ENCODE measurements at places on chromosomes 16 and 17.

GRCh38 chr16:9176547-9177418 is 85.3 kb downstream of the HAPSTR1 start:
- DNase-seq = no peak

- no peak for DNase-seq
Measured at GRCh38 chr16:54051821-54052220, 234.8 kb downstream of the IRX3 start.

DNA sequence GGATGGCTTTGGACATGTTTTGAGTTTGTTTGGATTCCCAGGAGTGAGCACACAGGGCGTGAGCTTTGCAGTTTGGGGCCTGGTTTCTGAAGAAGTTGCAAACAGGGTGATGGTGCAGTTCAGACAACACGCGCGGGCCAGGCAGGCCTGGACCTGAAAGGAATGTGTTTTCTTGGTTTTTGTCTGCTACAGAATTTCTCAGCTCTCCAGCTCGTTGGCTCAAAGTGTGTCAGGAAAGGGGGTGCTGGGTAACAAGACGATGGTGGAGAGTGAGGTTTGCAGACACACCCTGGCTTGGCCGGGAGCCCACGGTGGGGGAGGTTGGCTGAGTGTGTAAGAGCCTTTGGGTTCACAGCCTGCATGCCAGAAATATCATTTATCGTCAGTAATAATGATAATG is 82.3 kb downstream of the CMIP start:
- no peak for DNase-seq

DNA sequence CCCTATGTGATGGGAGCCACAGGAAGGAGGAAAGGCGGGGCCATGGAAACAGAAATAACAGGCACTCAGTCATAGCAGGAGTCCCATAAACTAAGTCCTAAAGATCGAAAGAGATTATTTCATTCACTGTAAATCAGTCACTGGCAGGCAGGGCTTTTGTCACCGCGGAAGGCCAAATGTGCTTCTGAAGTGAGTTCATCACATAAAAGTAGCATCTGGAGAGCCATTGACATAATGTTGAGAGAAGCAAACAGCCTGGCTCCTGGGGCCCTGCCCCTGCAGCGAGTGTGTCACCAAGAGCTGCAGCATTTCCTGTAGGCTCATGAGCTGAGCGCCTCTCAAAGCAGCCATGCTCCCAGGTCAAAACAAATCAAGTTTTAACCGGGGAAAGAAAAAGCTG is 476.2 kb downstream of the HAPSTR1 start:
- DNase-seq = no peak

DNA sequence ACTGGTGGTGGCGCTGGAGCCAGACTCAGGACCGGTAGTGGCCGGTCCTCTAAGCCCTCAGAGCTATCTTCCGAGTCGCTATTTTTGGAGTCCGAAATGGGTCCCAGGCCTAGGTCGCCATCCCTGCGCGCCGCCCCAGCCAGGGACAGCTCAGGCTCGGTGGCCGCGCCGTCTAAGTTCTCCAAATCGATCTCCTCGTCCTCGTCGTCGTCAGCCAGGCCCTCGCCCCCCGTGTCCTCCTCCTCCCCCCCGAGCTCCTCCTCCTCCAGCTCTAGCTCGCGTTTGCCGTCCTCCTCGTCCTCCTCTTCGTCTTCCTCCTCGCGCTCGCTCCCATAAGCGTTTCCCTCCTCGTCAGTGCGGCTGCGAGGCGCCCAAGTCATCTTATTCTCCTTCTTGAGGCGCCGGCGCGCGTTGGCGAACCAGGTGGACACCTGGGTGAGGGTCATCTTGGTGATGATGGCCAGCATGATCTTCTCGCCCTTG is 1.6 kb downstream of the IRX3 start:
- DNase-seq = no peak

DNA sequence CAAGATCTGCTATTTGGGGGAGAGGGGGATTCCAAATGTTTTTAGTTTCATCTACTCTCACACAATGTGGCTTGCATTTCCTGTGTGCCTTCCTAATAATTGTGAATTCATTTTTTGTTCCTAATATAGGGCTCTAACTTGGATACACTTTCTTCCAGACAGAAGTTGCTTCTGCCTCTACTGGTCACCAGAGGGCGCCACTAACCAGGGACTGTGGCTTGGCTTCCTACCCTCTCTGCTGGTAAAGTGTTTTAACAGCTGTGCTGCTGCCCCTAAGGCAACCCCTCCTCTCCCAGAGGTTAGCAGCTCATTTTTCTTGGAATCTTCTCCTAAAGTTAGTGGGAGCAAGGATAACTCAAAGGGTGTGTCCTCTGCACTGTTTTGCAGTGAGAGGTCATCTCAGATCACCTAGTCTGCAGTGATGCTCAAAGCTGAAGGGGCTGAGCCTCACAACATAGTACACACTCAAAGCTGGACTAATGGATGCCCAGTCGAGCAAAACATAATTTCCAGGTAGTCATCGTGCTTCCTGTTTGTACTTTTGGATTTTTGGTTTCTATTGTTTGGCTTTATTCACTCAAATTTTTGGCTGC is 5.0 kb upstream of the PRSS54 start:
- DNase-seq = peak; percentile 19

DNA sequence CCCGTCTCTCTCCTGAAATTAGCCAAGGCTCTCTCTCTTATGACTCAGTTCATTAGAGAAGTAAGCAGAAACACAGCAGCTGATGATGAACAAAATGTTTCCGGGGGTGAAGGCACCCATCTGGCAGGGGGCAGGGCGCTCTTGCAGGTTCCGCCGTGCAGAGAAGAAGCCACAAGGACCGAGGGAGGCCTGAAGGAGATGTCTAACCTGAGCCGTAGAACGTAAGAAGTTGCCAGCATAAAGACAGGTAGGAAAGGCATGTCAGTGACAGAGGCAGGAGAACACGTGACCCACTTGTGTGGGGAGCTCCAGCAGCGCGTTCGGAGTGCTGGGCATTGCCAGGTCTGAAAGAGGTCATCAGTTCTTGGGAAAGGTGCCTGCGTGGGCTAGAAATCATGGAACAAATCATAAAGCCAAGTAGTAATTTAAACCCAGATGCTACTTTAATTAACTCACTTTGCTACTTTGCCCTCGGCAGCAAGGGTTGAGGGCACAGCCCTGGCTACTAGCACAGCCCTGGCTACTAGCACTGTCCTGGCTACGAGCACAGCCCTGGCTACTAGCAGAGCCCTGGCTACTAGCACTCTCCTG is 198.6 kb downstream of the RPTOR start:
- no peak for DNase-seq

- no peak for DNase-seq
Measured at GRCh38 chr16:84690088-84690819, 9.5 kb upstream of the USP10 start.

GRCh38 chr17:49035470-49036269 is 38.5 kb downstream of the IGF2BP1 start:
- DNase-seq = peak; percentile 50

- DNase-seq = peak; percentile 28
Measured at GRCh38 chr16:80931801-80932707, 74.6 kb downstream of the CMC2 start.

- no peak for DNase-seq
Measured at GRCh38 chr16:46696957-46697356, 7.5 kb downstream of the ORC6 start.

DNA sequence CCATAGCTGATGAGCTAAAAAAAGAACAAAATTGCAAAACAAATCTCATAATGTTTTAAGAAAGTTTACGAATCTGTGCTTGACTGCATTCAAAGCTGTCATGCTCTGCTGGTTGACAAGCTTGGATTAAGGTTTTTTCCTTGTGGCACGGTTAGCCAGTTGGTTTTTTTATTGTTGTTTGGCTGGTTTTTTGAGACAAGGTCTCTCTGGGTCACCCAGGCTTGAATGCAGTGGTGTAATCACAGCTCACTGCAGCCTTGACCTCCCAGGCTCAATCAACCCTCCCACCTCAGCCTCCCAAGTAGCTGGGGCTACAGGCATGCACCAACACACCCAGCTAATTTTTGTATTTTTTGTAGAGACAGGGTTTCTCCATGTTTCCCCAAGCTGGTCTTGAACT is 45.7 kb downstream of the PHKB start:
- DNase-seq = no peak

DNA sequence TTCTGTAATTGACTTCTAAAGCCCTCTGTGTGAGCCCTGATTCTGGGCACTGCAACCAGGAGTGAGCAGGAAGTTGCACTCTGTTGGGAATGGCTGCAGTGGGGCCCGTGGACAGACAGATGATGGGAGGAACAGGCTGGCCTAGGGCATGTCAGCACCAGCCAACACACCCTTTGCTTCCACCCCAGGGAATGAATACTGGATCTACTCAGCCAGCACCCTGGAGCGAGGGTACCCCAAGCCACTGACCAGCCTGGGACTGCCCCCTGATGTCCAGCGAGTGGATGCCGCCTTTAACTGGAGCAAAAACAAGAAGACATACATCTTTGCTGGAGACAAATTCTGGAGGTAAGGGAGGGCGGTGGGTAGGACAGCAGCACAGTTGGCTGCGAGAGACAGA is 10.8 kb upstream of the LPCAT2 start:
- DNase-seq = no peak

DNA sequence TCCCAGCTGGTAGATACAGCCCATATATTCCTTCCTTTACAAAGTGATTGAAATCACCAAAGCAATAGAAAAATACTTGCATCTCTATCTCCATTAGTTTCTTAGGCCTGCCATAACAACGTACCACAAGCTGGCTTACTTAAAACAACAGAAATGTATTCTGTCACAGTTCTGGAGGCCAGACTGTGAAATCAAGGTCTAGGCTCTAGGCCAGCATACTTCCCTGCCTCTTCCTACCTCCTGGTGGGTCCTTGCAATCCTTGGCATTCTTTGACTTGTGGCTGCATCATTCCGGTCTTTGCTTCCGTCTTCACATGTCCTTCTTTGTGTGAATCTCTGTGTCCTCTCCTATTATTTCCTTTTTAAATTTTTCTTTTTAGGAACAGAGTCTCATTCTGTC is 62.5 kb downstream of the ERCC4 start:
- no peak for DNase-seq

DNA sequence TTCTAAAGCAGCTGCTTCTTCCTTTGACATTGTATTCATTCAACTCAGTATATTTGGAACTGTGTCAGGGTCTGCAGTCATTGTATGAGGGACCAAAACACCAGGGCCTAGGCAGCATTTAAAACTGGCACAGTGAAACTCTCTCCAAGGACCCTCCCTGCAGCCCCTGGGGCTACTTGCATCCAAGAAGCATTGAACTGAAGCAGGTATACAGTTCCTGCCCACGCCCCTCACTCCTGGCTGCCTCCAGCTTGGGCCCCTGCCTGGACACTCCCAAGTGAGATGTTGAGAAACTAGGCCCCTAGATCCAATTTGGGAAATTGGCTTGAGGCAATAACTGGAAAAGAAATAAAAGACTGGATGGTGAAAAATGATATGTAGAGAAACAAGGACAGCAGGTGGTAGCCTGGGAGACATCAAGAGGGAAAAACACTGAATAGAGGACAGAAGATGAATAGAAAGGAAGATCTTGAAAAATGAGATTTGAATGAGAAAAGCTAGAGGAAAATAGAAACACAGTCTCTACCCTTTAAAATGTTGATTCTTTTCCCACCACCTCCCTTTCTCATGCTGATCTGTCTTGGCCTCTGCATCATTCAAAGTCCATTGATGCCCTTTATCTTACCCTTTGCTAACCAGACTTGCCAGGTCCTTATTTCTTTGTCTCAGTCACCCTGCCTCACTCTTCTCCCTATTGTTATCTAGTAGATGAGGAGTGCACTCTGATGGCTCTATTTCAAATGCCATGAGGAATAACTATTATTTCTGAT is 368.8 kb upstream of the CDH8 start:
- DNase-seq = no peak

GRCh38 chr17:50424246-50424995 is 1.6 kb upstream of the ACSF2 start:
- DNase-seq = no peak

DNA sequence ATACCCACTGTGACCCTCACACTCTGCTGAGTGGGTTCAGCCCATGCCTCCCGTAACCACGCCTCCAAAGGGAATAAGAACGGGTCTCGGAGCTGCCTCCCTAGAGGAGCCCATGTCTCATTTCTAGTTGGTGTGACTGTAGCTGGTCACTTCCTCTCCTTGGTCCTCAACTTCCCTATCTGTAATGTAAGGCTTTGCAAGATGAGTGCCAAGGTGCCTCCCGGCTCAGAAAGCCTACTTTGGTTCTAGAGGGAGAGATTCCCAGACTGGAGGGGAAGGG is 20.8 kb downstream of the C16orf74 start:
- DNase-seq = no peak

DNA sequence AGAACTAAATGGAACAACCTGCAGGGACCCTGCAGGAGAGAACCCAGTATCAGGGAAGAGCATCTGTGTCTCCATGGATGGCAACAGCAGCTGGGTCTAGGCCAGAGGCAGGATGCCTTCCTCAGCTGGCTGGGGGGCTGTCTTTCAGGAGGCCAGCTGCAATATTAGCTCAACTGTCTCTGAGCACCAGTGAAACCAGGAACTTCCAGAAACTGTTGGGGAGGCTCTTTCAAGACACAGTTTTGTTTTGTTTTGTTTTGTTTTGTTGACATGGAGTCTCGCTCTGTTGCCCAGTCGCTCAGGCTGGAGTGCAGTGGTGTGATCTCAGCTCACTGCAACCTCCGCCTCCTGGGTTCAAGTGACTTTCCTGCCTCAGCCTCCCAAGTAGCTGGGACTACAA is 7.6 kb downstream of the GPR142 start:
- DNase-seq = no peak

- DNase-seq = peak; percentile 79
Measured at GRCh38 chr17:81917565-81918332, at the start of gene SIRT7. Gene SIRT7 (minus strand): TSS chr17:81918176. CDS start chr17:81918131, 45 bp downstream.

- DNase-seq = no peak
Measured at GRCh38 chr17:49435671-49436029, 21.0 kb upstream of the PHB1 start.

- no peak for DNase-seq
Measured at GRCh38 chr16:84284154-84284722, 10.4 kb upstream of the WFDC1 start.

DNA sequence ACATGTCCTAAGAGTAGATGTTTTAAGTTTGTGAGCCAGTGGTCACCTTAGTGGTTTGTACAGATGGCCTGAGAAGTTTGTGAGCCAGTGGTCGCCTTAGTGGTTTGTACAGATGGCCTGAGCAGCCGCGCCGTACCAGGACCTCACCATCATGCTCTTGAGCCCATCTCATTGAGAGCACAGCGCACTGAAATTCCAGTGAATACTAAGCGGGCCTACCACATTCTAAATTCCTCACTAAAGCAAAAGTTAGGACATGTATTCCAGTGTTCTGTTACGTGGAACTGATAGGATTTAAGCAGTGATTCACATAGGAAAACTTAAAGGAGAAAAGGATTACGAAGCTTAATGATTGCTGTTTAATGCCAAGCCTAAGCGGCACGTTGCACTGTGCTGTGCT is 3.9 kb downstream of the USP10 start:
- no peak for DNase-seq

GRCh38 chr17:81267390-81268067 is 27.6 kb downstream of the SLC38A10 start:
- DNase-seq = no peak

DNA sequence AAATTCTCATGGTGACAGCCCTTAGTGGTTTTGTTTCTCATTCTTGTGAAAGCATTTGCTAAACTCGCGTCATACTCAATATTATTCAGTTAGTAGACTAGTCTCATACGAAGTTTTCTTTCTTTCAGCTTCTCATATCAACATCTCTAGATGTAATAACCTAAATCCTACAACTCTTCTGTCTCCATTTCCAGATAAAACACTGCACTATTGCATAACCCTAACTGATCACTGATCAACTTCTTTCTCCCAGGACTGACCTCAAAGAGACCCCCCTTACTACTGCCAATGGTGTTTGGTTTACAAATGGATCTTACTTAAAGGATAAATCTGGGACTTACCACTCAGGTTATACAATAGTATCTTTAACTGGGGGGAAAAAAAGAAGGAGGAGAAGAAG is 36.3 kb upstream of the TEKT1 start:
- no peak for DNase-seq

Measured in RKO (cell line).